ENCODE measurements at places on chromosomes 3 and 15.

DNA sequence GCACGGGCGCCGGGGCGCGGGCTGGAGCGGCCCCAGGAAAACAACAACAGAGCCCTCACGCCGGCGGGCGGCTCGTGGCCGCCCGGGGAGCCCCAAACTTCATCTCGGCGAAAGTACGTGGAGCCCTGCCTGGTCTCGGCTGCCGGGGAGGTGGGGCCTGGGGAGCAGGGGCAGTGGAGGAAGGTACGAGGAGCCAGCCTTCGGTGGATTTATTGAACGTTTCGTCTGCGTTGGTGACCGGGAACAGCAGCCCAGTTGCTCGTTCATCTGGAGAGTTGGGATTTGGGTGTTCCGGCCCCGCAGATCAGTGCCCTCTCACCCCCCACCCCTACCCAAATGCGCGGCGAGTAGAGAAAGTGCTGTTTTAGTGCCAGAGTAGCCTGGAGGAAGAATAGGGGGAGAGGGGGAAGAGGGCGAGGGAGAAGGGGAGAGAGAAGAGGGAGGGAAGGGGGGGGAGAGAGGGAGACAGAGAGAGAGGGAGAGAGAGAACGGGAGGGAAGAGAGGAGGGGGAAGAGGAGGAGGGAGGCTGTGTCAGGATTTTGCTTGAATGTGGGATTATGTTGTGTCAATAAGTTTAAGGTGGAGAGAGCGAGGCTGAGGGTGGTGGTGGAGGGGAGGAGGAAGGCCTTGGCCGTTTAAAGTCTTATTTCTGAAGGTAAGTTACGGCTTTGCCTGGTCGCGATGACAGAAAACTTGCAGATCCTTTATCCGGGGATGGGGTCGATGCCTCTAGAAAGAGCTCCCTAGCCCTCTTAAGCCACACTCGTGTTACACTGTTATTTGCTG is 970 bp downstream of the BBX start:
- no peak for DNase-seq

GRCh38 chr3:126134219-126134975 is 46.0 kb downstream of the ALDH1L1 start:
- no peak for DNase-seq

- DNase-seq, result no peak
These were observed 1188.0 kb upstream of the CADM2 start for GRCh38 chr3:83770664-83771402.

- no peak for DNase-seq
These were observed 532 bp downstream of the B4GALT4 start for GRCh38 chr3:119240101-119240590.

DNA sequence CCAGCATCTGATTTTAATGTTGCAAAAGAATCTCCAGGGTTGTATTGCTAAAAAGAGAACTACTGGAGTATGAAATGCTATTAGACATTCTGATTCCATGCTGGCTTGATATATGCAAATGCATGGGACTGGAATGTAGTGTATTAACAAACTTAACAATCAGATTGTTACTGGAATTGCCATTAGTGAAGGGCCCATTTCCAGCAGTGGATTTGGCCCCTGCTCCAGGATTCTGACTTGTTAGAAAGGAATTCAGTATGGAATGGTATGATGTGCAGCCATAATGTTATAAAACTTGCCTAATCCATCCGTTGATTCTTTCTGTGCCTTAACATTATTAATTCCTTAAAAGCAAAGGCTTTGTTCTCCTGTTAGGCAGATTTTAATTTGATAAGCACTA is 7.9 kb downstream of the ARRDC4 start:
- DNase-seq, result no peak

DNA sequence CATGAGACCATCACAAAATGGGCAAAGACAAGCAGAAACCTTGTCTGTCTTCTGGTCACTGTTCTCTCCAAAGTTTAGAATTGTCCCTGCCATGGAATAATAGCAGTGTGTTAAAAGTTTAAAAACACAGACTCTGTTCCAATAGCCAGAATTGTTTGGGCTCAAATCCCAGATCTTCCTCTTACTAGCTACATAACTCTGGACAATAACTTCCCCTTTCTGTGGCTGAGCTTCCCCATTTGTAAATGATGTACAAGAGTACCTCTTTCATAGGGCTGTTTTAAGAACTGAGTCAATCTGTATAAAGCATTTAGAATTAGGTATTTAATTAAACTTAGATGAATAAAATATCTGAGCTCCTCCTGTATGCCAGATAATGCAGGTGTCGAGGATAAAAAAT is 623.0 kb downstream of the NTRK3 start:
- DNase-seq, result no peak

DNA sequence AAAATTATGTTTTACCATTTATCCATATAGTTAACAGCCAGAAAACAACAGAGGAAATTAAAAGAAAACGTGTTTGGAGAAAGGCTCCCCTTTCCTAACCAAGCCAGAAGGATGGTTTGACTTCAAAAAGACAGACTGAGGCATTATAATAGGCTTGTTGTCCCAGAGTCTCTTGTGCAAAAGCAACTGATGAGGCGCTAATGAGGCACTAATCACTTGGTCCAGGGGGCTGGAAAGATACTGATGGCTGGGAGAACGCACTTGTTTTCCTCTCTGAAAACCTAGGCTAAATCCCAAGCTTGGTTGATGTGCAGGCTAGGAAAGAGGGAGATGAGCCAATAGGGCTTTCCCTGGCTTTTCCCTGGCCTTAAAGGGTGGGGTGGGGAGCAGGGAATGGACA is 389.6 kb downstream of the NTRK3 start:
- DNase-seq, result no peak

DNA sequence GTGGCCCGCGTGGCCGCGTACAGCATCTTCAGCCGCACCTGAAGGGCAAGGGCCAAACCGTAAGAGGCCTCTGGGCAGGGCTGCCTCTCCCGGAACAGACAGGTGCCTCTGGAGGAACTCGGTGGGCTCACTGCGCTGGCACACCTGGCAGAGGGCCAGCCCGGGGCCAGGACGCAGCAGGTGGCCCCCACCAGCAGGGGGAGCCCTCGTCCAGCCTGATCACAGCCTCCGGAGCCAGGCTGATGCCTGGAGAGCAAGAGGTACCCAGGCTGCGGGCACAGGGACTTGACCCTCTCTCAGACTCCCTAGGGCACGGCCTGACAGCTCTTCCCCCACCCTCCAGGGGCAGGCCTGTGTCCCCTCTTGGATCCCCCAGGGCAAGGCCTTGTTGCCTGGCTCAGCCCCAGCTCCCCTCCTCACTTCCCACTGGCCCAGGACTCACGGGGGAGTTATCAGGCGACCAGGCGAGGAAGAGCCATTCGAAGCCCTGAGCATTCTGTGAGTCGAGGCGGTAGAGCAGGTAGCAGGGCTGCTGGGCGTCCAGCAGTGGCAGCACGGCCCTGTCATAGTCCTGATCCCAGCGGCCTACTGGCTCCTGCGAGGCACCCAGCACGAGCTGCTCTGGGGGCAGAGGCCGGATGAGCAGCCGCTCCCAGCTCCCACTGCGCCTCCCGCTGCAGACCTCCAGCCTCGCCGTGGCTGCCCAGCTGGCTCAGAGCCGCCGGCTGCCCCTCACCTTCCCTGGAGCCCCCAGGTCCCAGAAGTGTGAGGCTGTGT is 6.2 kb upstream of the TLR9 start:
- DNase-seq, result no peak

DNA sequence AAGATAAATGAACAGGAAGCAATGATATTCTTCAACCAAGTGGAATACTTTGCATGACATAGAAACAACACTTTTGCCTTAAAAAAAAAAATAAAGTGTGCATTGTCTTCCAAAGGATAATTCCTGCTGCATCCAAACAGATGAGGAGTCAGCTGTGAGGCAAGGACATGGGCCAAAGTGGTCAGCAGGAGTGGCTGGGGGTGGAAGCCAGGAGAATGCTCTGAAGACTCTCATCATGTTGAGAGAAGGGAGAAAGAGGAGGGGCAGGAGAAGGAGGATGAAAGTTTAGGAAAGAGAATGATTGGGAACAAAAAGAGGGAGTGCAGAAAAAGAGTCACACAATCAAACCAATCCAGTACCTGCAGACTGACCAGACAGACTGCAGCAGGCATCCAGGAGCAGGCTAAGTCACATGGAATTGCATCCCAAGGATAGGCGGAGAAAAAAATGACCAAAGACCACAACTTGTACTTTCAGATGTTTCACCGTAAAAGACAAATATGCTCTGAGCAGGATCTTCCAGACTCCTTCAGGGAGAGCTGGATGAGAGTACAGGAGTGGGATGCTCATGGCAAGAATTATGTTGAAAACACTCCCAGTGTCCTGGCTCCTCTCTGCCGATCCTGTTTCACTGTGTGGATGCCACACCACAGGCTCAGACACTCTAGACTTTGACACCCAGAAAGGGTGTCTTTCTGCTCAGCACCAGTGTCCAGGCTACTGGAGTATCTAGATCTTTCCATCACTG is 11.9 kb downstream of the ABI3BP start:
- DNase-seq, result no peak

- DNase-seq, result no peak
These were observed 60.5 kb downstream of the SH3BP5 start for GRCh38 chr3:15271785-15272381.

- DNase-seq, result no peak
These were observed 215.8 kb downstream of the ROBO1 start for GRCh38 chr3:79551997-79552396.

GRCh38 chr15:91385311-91385710 is 285.3 kb downstream of the SV2B start:
- DNase-seq, result no peak

DNA sequence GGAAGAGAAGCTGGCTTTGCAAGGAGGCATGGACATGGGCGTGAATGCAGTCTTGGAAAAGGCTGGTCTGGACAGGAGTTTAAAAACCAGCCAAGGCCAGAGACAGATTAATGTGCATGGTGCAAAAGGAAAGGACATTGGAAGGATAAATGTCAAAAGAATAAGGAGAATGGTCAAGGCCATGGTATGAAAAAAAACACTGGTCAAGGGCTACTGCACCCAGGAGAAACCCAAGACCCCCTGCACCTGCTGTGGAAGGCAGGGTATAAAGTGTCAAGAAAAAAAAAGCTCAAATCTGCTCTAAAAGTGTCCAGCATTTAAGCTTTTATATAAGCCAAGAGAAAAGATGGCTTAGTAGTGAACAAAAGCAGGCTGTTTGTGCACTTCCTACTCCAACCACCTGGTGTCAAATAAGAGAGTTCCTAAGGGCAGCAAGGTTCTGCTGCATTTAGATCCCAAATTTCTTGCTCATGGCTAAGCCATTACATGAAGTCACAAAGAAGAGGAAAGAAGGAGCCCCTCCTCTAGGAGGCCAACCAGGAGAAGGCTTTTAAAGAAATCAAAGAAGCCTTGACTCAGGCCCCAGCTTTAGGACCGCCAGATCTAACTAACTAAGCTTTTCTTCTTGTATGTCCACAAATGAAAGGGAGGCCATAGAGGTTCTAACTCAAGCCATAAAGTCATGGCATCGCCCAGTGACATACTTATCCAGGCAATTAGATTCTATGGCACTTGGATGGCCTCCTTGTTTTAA is 16.9 kb downstream of the CCR4 start:
- no peak for DNase-seq

- DNase-seq, result no peak
These were observed 83.3 kb downstream of the ADCY5 start for GRCh38 chr3:123365450-123366143.

DNA sequence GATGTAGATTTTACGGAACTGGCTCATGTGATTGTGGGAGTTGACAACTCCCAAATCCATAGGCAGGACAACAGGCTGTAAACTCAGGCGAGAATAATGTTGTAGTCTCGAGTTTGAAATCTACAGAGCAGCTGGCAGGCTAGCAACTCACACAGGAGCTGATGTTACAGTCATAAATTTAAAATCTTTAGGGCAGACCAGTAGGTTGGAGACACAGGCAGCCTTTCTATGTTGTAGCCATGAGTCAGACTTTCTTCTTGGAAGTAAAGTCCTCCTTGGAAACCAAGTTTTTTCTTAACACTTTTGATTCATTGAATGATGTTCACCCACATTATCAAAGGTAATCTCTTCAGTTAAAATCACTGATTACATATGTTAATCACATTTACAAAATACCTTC is 89.1 kb upstream of the ALCAM start:
- DNase-seq, result no peak

- DNase-seq, result no peak
These were observed 6.8 kb upstream of the TXNRD3 start for GRCh38 chr3:126661532-126662364.

DNA sequence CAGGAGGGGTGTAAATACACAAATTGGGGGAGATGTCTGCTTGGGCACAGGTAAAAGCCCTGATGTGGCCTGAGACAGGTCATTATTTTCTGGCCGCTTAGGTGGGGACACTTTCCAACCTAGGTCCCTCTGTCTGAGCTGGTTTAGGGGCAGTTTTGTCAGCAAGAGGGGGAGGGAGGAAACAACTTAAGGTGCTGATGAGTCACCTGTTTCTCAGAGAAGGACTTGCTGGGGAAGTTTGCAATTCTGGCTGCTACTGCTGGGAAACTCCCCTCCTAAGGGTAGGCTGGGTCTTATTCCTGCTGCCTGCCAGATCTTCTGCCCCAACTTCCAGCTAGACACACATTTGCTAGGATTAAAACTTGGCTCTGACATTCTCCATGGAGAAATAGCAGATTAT is 4.8 kb upstream of the RHOV start:
- no peak for DNase-seq

GRCh38 chr3:32474201-32474600 is 28.5 kb downstream of the CMTM6 start:
- no peak for DNase-seq

- no peak for DNase-seq
These were observed 20.6 kb upstream of the FBLN2 start for GRCh38 chr3:13528217-13528867.

GRCh38 chr3:113575206-113575605 is 42.9 kb downstream of the SIDT1 start:
- no peak for DNase-seq

GRCh38 chr15:56491110-56491722 is 26.3 kb upstream of the MNS1 start:
- peak; percentile 30 for DNase-seq

- DNase-seq, result no peak
These were observed 4.1 kb upstream of the CLPX start for GRCh38 chr15:65189102-65189740.

GRCh38 chr3:113147681-113148261 is 63.6 kb upstream of the BOC start:
- DNase-seq, result no peak

GRCh38 chr3:150942221-150942620 is 30.3 kb downstream of the CLRN1 start:
- no peak for DNase-seq

- no peak for DNase-seq
These were observed 1032.5 kb upstream of the CADM2 start for GRCh38 chr3:83926291-83926690.

GRCh38 chr3:138405486-138405885 is 28.9 kb upstream of the ESYT3 start:
- DNase-seq, result no peak

DNA sequence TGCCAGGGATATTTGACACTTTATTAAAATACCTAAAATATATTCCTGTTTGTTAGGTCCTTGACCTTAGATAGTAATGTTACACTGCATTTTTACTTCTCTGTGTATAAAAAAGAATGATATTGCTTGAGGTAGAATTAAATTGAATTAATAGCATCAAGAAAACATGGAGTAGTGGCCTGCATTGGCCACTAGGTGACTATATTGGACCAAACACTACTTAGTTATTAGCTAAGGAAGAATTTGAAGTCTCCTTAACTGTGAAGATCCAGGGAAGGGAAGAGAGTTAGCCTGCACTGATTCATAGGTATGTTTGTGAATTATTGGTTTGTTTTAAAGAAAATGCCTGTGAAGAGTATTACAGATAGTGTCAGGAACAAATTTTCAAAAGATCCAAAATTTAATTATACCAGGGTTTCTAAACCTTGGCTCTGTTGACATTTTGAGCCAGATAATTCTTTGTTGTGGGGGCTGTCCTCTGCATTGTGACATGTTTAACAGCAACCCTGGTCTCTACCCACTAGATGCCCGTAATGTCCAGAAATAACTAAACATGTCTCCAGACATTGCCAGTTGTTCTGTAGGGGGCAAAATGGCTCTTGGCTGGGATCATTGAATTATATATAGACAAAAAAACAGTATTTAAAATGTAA is 103.6 kb upstream of the THSD4 start:
- DNase-seq, result no peak

Data from NCI-H1417 treated with DMSO at 0.1 percent for 48 hours (cell line).